Cardiac ventricle fibroblast (primary cell): ENCODE measurements at places on chromosomes 11 and 22. TPM values are rescaled to one million over a fixed set of nuclear protein-coding genes. Genes with fewer than 3 reads are reported as not detected.

Gene MSANTD2
- total RNA-seq: 6.0 and 10.4 TPM in 2 replicates

Gene UPK2
- not detected in 2 replicates for total RNA-seq

Gene RFPL3
- total RNA-seq: not detected in 2 replicates

Gene TPBGL
- 1.2 and 1.8 TPM in 2 replicates for total RNA-seq

Gene MRPL23
- 1.9 and 2.2 TPM in 2 replicates for total RNA-seq

Gene ACTN3
- total RNA-seq: 0.06 TPM in 1 of 2 replicates, not detected in the other

Gene OR51I1
- not detected in 2 replicates for total RNA-seq

Gene NEFH
- 0.94 and 1.7 TPM in 2 replicates for total RNA-seq

Gene SLC16A8
- total RNA-seq: 0.34 and 0.62 TPM in 2 replicates

Gene UPB1
- not detected in 2 replicates for total RNA-seq

Gene CDC45
- 0.69 and 4.5 TPM in 2 replicates for total RNA-seq

Gene PRR33
- total RNA-seq: not detected in 2 replicates

Gene SHISAL1
- 3.1 and 3.3 TPM in 2 replicates for total RNA-seq

Gene CADM1
- 8.7 and 12.8 TPM in 2 replicates for total RNA-seq

Gene EHF
- total RNA-seq: not detected in 2 replicates

Gene KCNQ1
- total RNA-seq: 0.10 and 0.25 TPM in 2 replicates

Gene LDHAL6A
- total RNA-seq: not detected in 2 replicates

Gene HBG2
- total RNA-seq: not detected in 2 replicates

Gene FOLR1
- total RNA-seq: not detected in 2 replicates

Gene ZBED5
- 18.7 and 24.9 TPM in 2 replicates for total RNA-seq

Gene CATSPERZ
- 0.24 TPM in 1 of 2 replicates, not detected in the other for total RNA-seq

Gene FGF19
- not detected in 2 replicates for total RNA-seq

Gene MMP8
- not detected in 2 replicates for total RNA-seq

Gene LRRC56
- 0.49 and 0.75 TPM in 2 replicates for total RNA-seq

Gene CTSW
- 2.4 TPM in 1 of 2 replicates, not detected in the other for total RNA-seq

Gene RTN4RL2
- 1.4 and 2.7 TPM in 2 replicates for total RNA-seq

Gene FGF4
- not detected in 2 replicates for total RNA-seq

Gene CRYBB3
- not detected in 2 replicates for total RNA-seq

Gene BTBD18
- not detected in 2 replicates for total RNA-seq

Gene EIF4G2
- 335 and 395 TPM in 2 replicates for total RNA-seq

Gene RBMXL2
- not detected in 2 replicates for total RNA-seq

Gene MYO18B
- under 0.01 TPM in 1 of 2 replicates, not detected in the other for total RNA-seq

Gene CXCR5
- not detected in 2 replicates for total RNA-seq

Gene CCDC89
- 2.7 and 7.1 TPM in 2 replicates for total RNA-seq

Gene HTR3B
- total RNA-seq: not detected in 2 replicates

Gene MAJIN
- total RNA-seq: not detected in 2 replicates

Gene WBP2NL
- 0.19 and 0.39 TPM in 2 replicates for total RNA-seq
